DMS153 (cell line): ENCODE measurements at places on chromosomes 12 and 14.

- DNase-seq, result peak; percentile 45
Observed at GRCh38 chr12:50088577-50089335, 3.6 kb downstream of the SMARCD1 start.

GRCh38 chr12:72146495-72146894 is 125.7 kb upstream of the TRHDE start:
- no peak for DNase-seq

GRCh38 chr14:103179094-103179493 is 55.8 kb downstream of the TNFAIP2 start:
- DNase-seq, result no peak

DNA sequence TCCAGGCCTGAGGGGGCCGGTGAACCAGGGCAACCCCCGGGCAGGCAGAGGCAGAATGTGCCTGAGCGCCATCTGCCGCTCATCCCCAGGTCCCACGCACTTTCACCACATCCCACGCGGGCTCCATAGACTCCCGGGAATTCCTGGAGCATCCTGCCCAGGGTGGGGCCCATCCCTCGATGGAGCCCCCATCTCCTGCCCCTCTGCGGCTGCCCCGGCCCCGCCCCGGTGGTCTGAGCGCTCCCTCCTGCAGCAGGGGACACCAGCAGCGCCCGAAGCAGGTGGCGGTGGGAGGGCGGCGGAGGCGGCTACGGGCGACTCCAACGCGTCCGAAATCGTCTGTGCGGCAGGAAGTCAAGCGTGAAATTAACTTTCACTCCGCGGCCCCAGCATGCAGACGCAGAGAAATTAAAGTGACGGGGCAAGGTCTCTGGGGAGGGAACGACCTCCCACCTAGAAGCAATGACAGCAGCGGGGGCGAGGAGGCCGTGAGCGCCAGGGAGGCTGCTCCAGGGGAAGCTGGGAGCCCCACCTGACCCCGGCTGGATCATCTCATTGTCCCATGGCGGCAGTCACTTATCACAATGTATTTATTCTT is 122.2 kb downstream of the NCOR2 start:
- no peak for DNase-seq

- no peak for DNase-seq
Observed at GRCh38 chr12:1367331-1368291, 226.8 kb downstream of the FBXL14 start.

DNA sequence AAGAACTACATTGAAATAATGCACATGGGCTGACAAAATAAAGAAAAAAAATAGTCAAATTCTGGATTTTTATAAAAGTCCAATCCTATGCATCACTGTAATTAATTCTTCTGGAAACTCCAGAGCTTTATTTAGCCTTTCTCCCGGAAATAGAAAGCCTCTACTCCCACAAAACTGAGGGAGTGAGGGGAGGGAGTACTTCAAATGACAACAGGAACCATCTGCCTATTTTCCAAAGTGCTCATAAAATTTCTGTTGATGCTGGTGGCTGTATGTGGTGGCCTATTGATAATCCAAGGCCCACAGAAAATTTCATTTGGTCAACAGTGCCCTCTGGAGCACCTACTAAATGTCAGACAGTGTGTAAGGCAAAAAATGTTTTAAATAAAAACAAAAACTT is 64.6 kb downstream of the KIF21A start:
- DNase-seq, result peak; percentile 23

DNA sequence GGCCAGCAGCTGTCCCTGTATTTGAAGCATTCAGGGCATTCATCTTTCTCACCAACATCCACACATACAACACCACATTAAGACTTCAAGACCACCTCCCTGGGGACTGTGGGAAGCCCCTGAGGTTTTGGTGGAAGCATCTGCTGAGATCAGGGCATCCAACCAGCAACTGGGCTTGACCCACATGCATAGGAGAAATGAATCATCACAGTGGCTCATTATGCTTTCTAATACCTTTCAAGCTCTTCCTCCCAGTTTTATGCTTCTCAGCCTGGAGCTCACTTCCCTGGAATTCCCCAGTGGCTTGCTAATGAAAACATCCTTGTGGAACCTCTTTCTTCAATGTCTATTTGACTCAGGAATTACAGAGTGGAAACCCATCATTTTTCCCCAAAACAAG is 21.4 kb upstream of the CMKLR1 start:
- DNase-seq, result no peak

DNA sequence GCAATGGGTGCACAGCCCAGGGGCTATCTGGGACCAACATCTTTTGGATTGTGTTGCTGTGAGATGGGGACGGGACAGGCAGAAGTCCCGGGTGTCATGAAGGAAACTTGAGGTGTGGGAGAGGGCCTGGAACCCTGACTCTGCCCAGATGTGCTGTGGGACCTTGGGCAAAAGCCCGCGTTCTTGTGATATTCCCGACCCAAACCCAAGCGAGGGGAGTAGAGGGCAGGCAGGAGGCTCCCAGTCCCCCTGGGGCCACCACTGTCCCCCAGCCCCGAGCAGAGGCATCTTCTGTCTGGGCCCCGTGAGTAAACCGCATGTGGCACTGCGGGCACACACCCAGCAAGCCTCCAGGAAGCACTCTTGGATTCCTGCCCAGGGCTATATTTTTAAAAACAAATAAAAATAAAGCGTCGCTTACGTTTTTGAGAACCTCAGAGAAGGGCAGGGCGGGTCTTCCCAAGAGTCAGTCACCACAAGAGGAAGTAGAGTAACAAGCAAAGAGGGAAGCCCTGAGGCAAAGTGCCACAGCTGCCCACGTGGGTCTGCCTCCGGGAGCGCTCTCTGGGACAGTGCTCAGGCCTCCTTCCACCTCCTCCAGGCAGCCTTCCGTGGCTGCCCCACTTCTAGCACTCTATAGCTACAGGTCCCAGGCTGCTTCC is 39.5 kb downstream of the BEGAIN start:
- DNase-seq, result peak; percentile 53

DNA sequence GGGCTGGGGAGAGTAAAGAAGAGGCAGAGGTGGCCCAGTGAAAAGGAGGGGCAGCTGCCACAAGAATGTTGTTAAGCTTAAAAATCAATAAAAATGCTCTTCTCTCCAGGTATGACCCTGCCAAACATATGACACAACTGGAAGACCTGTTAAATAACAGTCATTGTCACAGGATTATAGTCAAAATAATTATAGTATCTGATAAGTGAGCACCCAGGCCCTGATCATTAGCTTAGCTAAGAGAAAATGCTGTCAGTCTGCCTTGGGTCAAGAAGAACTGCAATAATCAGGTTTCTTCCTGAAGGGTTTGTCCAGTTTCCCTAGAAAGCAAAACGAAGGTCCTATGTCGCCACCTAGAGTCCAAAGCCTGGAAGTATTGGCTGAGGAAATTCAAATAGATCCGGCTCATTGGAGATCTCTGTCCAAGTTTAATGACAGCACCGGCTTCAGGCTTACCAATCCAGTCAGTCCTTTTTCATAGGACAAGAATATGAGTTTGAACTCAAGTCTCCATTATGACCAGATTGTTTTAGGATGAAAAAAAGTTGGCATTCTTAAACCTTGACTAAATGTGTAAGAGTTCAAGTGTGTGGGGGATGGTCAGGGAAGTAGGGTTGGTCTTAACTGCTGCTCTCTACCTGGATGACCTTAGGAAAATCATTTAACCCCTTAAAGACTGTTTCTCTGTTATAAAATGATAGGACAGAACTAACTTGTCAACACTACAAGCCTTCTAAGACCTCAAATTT is 22.5 kb upstream of the NKX2-8 start:
- DNase-seq, result peak; percentile 89

GRCh38 chr14:101066826-101067510 is 163.4 kb upstream of the RTL1 start:
- DNase-seq, result no peak

- no peak for DNase-seq
Observed at GRCh38 chr14:63938198-63939005, 85.6 kb downstream of the SYNE2 start.

- DNase-seq, result no peak
Observed at GRCh38 chr14:91125271-91125660, 11.4 kb downstream of the DGLUCY start.

- DNase-seq, result no peak
Observed at GRCh38 chr14:24080142-24080530, 8.8 kb downstream of the CPNE6 start.

- no peak for DNase-seq
Observed at GRCh38 chr12:56336361-56337167, 2.1 kb upstream of the IL23A start.

DNA sequence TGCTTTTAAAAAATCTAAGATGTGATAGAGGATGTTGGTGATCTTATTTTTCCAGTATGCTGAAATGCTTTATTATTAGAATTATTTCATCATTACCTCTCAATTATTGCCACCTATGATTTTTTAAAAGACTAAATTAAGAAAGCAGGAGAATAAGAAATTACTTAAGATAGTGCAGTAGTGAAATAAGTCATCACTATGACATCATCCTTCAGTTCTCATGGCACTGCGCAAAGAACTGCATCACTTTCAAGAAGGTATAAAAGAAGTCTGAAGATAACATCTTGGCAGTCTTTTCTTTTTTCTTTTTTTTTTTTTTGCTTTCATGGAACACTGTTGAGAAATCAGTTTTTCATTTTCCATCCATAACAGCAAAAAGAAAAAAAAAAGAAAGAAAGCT is 24.4 kb downstream of the NT5DC3 start:
- DNase-seq, result no peak

- no peak for DNase-seq
Observed at GRCh38 chr12:124109760-124110159, 136.7 kb downstream of the ZNF664 start.

GRCh38 chr14:25132732-25133422 is 82.9 kb upstream of the STXBP6 start:
- DNase-seq, result peak; percentile 77

DNA sequence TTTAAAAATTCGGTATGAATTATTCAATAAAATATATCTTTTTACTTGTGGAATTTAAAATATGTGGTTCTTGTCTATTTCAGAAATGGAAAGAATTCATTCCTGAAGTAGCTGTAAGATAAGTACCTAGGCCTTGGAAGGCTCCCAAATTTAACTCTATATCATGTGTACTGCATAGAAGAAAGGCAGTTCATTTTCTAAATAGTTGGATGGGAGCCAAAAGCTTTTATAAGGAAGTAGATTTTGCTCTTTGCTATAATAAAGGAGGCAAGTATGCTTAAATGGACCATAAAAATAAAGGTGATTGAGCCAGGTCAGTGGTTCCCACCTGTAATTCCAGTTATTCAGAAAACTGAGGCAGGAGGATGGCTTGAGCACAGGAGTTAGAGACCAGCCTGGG is 187.5 kb downstream of the ATXN7L3B start:
- no peak for DNase-seq

GRCh38 chr14:105483300-105484068 is 3.2 kb upstream of the CRIP1 start:
- DNase-seq, result no peak

DNA sequence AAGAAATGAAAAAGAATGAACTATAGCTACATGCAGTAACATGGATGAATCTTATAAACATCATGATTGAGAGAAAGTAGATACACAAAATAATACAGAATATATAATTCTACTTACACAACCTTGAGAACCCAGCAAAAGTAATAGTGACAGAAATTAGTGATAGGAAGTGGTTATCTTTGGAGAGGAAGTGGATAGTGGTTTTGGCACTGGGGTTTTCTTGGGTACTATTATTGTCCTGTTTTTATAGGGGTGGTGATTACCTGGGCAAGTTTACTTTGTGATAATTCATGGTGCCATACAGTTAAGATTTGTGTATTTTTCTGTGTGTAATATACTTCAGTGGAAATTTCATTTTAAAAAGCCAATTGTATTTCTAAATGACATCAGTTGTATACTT is 352.7 kb downstream of the AEBP2 start:
- no peak for DNase-seq

- DNase-seq, result no peak
Observed at GRCh38 chr12:97552410-97553121, 90.0 kb downstream of the RMST start.

DNA sequence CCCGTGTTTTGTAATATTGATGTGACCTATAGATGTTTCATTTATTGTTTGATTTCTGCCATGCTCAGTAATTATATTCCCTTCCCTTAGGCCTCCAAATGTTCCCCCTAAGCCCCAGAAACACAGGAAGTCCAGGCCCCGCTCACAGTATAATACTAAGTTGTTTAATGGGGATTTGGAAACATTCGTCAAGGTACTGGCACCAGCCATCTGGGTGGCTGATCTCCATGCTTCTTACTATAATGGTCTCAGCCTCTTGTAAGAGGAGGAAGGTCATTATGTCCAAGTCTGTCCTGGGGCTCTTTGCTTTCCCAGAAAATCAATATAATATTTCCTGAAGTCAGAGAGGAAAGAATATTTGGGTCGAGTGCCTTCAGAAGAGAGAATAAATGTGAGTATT is 130.9 kb downstream of the KICS2 start:
- DNase-seq, result no peak

DNA sequence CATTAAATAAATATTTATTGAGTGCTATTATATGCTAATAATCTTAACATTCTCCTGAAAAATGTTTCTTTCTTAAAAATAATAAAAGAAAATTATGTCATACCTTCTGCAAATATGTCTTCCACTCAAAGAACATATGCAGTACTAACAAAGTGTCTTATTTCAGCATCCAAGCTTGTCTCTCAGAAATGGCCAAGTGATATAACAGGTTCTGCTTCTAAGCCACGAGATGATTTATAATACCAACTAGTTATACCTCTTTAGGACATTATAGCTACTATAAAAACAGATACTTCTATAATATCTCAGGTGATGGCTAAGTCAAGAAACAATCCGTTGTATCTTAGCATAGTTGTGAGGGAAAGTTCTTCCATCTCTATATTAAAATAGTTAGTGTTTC is 128.1 kb upstream of the ARID2 start:
- DNase-seq, result no peak

GRCh38 chr12:115752156-115752555 is 525.3 kb downstream of the MED13L start:
- DNase-seq, result no peak

DNA sequence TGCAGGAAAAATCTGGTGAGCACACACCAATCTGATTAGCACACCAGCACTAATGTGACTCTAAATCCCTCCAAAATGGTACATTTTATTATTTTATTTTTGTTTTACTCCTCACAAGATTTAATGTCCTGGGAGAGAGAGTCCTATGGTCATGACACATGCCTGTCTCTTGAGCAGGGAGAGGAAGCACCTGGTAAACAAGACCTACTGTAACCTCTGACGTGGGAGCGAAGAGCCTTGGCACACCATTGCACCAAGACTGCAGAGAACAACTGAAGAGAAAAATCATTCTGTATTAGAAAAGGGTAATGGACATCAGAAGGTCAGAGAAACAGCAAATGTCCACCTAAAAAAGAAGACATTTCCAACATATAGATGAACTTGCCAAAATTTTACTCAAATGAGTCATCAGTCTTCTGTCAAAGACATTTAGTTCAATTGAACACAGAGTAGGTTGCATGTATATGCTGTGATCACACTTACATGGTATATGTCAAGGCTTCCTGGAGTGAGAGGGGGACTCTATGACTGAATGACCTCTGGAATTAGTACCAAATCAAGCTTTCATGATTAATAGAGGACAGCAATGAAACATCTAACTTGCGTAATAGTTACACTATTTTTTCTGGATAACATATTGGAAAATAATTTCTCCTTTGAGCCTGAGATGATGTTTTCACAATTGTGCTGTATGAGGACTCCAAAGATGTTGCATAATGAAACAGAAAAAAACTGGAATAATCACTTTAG is 186.9 kb upstream of the FLRT2 start:
- DNase-seq, result no peak

- no peak for DNase-seq
Observed at GRCh38 chr14:20489093-20489994, 16.0 kb upstream of the RNASE10 start.
